ENCODE measurements at places on chromosomes 5 and 9. TPM values are rescaled to one million over a fixed set of nuclear protein-coding genes. Genes with fewer than 3 reads are reported as not detected.

The PKD2L2 gene
- total RNA-seq = not detected

The RGMB gene
- total RNA-seq = 22.1 TPM

The ROR2 gene
- not detected for total RNA-seq

The LMAN2 gene
- 259 TPM for total RNA-seq

The IFNB1 gene
- total RNA-seq = 0.13 TPM

The ALDH1A1 gene
- 112 TPM for total RNA-seq

The SLC1A1 gene
- 12.4 TPM for total RNA-seq

The RNF180 gene
- 3.5 TPM for total RNA-seq

The SMIM33 gene
- total RNA-seq = not detected

All from mammary microvascular endothelial cell (primary cell).